ENCODE measurements at places on chromosomes 5 and 9.

DNA sequence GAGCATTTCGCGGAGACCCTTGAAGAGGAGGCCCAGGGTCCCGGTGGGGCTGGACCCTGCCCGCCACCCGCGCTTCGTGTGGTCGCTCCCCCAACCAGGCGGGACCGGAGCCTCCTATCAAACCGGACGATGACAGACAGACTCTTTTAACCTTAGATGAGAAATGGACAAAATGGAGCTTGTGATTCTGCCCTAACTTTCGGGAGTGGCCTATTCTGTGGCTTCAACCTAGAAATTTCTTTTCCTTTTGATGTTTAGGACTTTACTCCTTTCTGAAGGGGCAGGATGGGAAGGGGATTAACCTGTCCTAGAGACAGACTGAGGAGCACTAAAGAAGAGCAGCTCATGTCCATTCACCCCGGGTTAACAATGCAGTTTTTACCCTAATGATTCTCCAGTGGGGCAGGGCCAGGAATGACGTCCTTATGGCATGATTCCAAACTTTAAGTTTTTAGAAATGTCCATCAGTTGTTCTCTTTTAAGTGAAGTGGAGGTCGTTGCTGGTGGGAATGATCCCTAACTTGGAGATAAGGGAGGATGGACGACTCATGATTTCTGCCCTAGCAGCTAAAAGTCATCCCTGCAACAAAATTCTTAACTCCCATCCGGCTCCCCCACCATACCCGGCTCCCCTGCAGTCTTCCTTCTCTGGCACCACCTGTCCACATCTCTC is 1.0 kb downstream of the NIPSNAP3A start:
- DNase-seq, result no peak

GRCh38 chr9:126226991-126227936 is 99.4 kb upstream of the MVB12B start:
- no peak for DNase-seq

GRCh38 chr5:9034649-9035048 is 511.2 kb downstream of the SEMA5A start:
- DNase-seq, result no peak

GRCh38 chr5:77751328-77752023 is 24.7 kb downstream of the TBCA start:
- DNase-seq, result peak; percentile 31

DNA sequence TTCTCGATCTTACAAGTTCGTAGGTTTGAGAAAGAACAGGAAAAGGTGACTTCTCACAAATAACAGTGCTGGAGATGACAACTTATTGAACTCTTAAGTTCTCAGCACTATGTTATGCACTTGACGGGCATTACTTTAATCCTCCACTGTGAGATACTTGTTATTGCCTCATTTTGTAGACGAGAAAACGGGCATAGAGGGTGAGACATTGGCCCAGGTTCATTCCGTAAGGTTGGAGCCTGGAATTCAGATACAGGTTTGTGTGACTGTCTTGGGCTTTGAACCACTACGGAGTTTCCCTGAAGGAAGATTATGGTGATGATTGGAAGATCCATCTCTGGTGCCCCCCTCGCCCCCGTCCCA is 657 bp downstream of the MAT2B start:
- peak; percentile 22 for DNase-seq

DNA sequence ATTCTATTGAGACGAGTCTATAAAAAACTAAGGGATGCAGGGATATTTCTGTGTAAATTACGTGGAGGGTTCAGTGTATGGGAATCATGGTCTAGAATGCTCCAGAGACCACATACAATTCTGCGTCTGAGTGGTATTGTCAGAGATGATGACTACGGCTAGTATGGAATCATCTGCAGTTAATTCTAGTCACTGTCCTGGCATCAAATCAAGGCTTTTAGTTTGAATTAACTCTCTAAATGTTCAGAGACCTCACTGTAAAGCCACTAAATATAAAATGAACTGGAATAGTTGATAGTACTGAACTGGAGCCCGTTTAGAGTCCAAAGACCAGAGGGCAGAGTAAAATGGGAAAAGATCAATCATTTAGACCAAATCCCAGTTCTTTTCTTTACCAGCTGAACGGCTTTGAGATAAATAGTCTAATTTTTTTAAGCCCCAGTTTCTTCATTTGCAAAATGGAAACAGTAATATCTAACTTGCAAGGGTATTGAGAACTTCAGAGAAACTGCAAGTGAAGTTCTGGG is 599.8 kb downstream of the EBF1 start:
- no peak for DNase-seq

DNA sequence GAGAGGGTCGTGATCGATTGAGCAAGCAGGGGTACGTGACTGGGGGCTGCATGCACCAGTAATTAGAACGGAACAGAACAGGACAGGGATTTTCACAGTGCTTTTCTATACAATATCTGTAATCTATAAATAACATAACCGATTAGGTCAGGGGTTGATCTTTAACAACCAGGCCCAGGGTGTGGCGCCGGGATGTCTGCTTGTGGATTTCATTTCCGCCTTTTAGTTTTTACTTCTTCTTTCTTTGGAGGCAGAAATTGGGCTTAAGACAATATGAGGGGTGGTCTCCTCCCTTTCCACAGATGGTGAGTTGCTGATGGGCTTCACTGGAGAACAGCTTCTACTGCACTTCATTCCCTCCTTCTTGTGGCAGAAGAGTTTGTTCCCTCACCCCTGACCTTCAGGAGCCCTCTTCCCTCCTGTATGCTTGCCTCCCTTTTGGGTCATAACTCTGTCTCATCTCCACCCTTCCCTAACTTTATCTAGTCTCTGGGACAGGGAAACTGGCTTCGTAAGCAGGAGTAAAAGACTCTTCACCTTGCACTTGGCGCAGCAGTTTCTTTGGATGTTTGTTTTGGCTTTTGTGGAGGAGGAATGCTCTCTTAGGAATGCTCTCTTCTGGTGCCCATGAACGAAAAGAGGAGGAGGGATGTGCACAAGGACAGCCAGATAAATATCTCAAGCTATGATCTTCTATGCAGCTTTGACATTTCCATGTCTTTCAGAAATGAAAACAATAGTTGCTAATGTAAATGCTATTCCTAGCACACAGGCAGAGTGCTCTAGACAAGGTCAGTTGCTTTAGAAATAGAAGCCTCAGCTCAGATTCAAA is 139.8 kb upstream of the RPS23 start:
- DNase-seq, result no peak

DNA sequence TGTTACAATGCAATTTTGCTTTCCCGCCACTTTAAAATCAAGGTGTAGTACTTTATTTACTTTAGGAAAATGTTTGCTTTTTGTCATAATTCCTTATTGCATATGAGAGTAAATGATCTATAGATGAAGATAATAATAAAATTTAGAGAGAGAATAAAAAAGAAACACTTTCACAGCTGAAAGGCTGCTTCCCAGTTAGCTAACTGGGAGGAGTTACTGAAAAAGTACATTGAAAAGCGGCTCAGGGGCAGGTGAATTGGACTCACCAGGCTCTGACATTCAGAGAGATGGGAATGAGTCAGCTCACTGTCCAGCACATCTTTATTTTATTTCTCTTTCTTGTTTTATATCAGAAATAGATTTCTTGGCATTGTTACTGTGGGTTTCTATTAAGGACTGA is 131.7 kb upstream of the CCDC152 start:
- no peak for DNase-seq

GRCh38 chr5:40879163-40879942 is 29.9 kb upstream of the C7 start:
- no peak for DNase-seq

- DNase-seq, result no peak
These were observed 5.7 kb downstream of the CMBL start for GRCh38 chr5:10301842-10302610.

All from activated naive CD4-positive, alpha-beta T cell treated with anti-CD3 and anti-CD28 coated beads for 36 hours (primary cell).